ENCODE measurements at places on chromosomes 1 and 21. TPM values are rescaled to one million over a fixed set of nuclear protein-coding genes. Genes with fewer than 3 reads are reported as not detected.

GRCh38 chr1:213418268-213419071, 367.4 kb downstream of the RPS6KC1 start:
- peak; percentile 60 for DNase-seq

GRCh38 chr1:32335535-32335789, 571 bp downstream of the MARCKSL1 start:
- DNase-seq = no peak

GRCh38 chr1:150309758-150310508, 11.4 kb upstream of the PRPF3 start:
- DNase-seq = no peak

DNA sequence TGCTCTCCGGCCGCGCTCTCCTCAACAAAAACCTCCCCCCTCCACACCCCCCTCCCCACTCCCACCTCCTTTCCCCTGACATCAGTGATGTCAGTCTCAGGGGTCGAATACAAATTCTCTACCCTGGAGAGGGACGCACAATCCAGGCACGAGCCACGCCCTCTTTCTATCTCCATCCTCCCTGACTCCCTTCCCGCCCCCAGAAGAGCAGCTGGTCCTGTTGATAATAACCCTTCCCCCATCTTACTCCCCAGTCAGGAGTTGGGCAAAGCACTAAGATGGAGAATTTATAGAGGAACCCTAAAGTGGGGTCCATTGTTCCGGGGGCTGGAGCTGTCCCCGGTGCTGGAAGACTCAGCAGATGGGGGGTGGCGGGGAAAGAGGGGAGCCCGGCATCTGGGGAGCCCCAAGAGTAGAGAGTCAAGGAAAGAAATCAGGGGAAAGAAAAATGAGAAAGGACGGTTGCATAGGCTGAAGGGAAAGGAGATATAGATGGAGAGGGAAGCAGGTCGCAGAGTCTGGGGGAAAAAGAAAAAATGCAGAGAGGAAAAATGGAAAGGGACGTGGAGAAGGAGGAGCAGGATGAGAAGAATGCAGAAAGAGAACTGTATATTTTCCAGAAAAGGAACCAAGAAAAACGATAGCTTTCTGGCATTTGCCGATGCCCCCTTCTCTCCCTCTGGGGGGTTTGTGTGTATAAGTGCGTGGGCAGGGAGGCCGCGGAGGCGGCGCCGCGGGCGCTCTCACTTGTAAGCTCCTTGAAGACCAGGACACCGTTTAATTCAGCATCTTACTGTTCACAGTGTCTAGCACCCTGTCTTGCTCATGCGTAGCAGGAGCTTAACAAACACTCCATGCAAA, at the start of gene CELF3:
TSS of gene CELF3 (minus strand) at position 33 of the 861 bp plus-strand sequence. CDS start 783 bp downstream, outside the sequence.
- DNase-seq = peak; percentile 86

- no peak for DNase-seq
Observed at GRCh38 chr21:38831526-38832467, 26.1 kb downstream of the ETS2 start.

- DNase-seq = no peak
Observed at GRCh38 chr1:219505886-219506285, 107.0 kb downstream of the ZC3H11B start.

GRCh38 chr21:45791562-45792418, 148.3 kb downstream of the PCBP3 start:
- peak; percentile 52 for DNase-seq

DNA sequence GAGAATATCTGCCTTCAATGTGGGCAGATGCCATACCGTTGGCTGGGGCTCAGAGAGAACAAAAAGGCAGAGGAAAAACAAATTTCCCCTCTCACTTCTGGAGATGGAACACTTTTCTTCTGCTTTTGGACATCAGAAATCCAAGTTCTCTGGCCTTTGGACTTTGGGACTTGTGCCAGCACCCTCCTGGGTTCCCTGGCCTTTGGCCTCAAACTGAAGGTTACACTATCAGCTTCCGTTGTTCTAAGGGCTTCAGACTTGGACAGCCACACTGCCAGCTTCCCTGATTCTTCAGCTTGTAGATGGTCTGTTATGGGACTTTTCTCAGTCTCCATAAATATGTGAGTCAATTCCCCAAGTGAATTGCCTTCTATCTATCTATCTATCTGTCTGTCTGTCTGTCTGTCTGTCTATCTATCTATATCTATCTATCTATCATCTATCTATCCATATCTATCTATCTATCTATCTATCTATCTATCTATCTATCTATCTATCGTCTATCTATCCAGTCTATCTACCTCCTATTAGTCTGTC, 778.1 kb upstream of the TMPRSS15 start:
- no peak for DNase-seq

DNA sequence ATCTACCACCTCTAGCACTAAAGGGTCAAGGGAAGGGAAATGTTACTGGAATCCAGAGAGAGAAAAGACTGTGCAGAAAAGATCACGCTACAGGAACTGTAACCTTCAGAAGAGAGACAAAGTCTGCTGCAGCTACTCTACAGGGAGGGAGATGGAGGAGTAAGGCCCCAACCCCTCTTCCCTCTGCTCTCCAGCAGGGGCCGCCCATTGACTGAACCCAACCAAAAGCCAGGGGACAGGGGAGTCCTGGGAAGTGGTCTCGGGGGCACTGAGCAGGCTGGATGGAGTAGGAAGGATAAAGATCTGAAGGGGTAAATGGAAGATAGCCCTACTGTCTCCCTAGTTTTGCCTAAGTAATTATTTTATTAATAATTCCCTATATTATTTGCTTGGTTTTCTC, 72.8 kb upstream of the NR5A2 start:
- DNase-seq = no peak

DNA sequence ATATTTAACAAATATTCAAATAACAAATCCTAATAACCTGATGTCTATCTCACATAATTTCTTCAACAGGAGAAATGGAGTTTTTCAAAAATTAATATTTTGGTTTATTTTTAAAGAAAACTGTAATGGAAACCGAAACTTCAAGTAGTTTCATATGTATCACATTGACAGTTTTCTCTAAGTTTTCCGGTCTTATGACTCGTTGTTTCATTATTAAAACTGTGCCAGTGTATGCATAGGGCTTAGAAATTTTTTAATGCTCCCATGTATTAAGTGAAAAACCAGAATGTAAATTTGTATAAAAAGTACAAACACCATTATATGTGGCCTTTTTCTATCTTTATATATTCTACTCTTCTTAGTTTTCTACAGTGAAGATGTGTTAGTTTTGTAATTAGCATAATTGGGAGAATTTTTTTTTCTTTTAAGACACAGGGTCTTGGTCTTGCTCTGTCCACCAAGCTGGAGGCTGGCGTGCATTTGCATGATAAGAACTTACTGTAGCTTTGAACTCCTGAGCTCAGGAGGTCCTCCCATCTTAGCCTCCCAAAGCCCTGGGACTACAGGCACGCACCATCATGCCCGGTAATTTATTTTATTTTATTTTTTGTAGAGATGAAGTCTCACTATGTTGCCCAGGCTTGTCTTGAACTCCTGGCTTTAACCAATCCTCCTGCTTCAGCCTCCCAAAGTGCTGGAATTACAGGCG, 43.9 kb upstream of the SAMSN1 start:
- DNase-seq = no peak

NADK gene
- total RNA-seq = 122 TPM

CENPL gene
- total RNA-seq = 4.5 TPM

KIF14 gene
- total RNA-seq = 0.76 TPM

MR1 gene
- total RNA-seq = 28.0 TPM

TMEM82 gene
- total RNA-seq = not detected

ACTN2 gene
- 2.7 TPM for total RNA-seq

CDC20 gene
- total RNA-seq = 8.4 TPM

All from upper lobe of left lung (tissue), 6 donors.